Liver (tissue), 10 donors: ENCODE measurements at places on chromosomes 2 and 18. TPM values are rescaled to one million over a fixed set of nuclear protein-coding genes. Genes with fewer than 3 reads are reported as not detected.

The OTOF gene
- 0.06 TPM for polyA plus RNA-seq

The INHBB gene
- 0.36 TPM for polyA plus RNA-seq

The PKDCC gene
- 2.0 TPM for polyA plus RNA-seq

The RTKN gene
- polyA plus RNA-seq, result 54.4 TPM

The CFAP53 gene
- polyA plus RNA-seq, result 0.14 TPM

The COL5A2 gene
- 3.2 TPM for polyA plus RNA-seq

The CDKL4 gene
- not detected for polyA plus RNA-seq
